COR-L47 (cell line): ENCODE measurements at places on chromosomes 1 and 21.

GRCh38 chr1:3466366-3467075 is 12.1 kb downstream of the ARHGEF16 start:
- DNase-seq: no peak

DNA sequence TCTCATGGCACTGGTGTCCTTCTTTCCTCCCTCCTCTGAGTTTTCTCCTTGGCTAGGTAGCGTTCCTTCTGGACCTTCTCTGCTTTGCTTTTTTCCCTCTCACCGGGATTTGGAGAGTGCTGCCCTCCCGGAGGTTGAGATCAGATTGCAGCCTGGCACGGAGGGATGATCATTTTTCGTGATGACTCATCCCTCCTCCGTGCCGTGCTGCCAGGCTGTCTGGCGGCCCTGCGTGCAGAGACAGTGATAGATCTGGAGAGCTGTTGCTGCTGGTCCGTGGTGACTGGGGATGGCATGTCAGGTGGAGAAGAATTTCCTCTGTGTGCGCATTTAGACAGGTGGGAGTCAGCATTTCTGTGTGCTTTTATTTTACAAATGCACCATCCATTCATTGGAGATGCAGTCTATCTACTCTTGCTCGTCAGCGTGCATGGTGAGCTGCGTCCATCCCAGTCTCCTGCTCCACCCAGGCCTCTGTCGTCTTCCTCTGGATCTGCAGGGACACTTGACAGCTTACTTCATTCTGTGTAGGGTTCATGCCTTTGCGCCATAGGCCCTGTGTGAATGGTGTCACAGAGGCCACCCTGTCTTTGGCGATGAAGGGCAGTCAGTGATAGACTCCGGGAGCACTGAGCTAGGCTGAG is 104.4 kb downstream of the PCBP3 start:
- DNase-seq: peak; percentile 39

DNA sequence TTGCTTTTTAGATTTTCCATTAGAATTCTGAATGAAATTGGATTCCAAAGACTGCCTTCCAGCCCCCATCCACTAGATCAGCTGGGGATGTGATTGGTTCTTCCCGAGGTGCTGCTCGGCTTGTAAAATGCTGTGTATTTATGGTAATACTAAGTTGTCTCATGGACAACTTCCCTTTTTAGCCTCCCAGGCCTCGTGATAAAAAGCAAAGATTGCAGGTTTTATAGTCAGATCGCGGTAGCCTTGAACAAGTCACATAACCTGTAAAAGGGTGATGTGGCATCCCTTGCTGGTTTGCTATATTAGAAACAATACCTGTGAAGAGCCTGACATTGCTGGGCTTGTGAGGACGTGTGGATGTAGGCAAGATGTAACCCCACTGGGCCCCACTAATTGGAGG is 10.4 kb downstream of the MUL1 start:
- DNase-seq: no peak

GRCh38 chr1:20678599-20678998 is 17.4 kb upstream of the DDOST start:
- no peak for DNase-seq

GRCh38 chr1:103435443-103435842 is 90.1 kb upstream of the RNPC3 start:
- DNase-seq: no peak

- peak; percentile 24 for DNase-seq
Measured at GRCh38 chr1:209335178-209335577, 248.3 kb upstream of the CAMK1G start.

GRCh38 chr1:208928349-208929010 is 655.0 kb upstream of the CAMK1G start:
- no peak for DNase-seq

DNA sequence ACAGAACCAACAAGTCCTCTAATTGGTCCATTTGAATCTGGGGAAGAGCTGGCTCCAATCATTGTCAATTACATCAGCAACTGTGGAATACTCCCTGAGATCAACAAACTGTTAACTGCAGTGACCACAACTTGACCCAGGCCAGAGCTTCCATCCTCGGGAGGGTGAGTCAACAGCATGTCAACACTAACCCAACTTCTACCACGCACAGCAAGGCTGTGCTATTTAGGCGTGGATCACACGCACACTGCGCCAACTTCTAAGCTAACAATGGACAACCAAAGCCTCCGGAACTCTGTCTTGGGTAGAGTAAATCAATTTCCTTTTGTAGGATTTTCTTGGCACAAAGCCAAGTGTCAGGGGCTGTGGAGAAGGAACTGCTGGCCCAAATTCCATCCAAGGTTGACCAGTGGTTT is 30.4 kb downstream of the APP start:
- DNase-seq: peak; percentile 19

DNA sequence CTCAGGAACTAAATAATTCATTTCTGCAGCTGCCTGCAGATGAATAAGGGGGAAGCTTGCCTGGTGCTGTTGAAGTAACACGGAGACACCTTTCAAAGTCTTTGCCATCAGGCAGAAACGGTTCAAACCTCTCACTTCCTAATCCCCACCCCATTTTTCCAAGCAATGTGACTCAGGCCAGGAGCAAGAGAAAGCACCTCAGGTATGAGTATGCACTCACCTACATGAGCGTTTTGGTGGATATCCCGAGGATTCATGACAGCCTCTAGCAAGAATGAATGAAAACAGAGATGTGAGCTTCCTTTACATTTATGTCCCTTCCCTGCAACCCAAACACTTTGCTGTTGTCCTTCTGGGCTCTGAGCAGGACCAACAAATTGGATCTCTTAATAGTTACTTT is 63.4 kb upstream of the LAX1 start:
- no peak for DNase-seq

DNA sequence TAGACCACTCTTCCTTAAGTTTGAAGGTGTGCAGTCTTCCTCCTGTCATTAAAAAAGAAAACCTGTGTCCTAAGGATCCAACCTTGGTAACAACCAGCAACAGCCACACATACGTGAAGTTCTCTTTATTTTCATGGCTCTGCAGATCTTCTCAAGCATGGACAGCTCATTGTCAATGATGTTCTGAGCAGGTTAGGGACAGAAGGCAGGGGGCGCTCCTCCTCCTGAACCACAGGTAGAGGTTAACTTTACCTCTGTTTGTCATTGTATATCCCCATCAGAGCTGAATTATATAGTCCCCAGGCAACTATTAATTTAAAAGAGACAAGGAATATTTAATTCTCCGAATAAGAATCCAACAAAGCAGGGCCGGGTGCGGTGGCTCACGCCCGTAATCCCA is 52.5 kb upstream of the CR2 start:
- no peak for DNase-seq

GRCh38 chr1:185441605-185442004 is 124.6 kb upstream of the IVNS1ABP start:
- no peak for DNase-seq

- DNase-seq: no peak
Measured at GRCh38 chr1:107648071-107648470, 316.9 kb downstream of the VAV3 start.

DNA sequence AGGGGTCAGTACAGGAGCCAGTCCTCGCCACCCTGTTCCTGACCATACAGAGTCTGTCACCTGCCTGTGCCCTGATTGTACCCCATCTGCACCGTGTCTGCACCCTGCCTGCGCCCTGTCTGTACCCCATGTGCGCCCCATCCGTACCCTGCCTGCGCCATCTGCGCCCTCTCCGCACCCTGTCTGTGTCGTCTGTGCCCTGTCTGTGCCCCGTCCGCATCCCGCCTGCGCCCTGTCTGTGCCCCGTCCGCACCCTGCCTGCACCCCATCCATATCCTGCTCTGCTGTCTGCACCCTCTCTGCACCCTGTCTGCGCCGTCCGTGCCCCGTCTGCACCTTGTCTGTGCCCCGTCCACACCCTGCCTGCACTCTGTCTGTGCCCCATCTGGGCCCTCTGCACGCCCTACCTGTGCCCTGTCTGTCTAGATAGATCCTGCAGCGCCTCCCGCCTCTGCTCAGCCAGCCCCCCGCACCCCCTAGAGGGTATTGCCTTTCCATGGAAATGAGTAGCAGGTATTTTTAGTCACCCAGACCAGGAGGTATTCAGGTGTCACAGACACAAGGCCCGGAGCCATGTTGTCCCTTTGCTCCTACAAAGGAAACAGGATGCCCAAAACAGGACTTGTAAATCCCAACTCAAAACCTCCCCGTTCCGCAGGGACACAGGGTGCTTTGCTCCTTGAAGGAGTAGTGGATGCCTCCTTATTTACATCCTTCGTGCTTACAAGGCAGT is 7.7 kb upstream of the NPHP4 start:
- DNase-seq: no peak

DNA sequence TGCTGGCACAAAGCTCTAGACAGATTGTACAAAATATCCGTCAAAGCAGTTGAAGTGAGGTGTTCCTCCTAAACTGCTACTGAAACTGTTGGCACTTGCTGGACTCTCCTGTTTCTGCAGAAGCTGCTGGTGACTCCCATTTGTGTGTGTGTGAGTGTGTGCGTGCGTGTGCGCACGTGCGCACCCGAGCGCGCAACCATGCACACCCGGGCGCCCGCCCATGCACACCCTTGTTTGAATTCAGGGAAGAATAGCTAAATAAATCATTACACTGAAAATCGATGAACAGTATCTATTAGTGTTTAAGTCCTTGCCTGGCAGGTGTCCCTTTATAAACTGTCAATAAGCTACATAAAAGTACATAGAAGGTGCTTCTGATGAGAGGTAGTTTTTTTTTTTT is 156.4 kb upstream of the B3GALT2 start:
- no peak for DNase-seq
